Activated naive CD4-positive, alpha-beta T cell treated with anti-CD3 and anti-CD28 coated beads, Interleukin-2, amount 50 U/mL, for 72 hours (primary cell): ENCODE measurements at places on chromosomes 16 and 17. TPM values are rescaled to one million over a fixed set of nuclear protein-coding genes. Genes with fewer than 3 reads are reported as not detected.
A peak's percentile ranks its signal among the peaks of the same experiment; 100 is the strongest.

DNA sequence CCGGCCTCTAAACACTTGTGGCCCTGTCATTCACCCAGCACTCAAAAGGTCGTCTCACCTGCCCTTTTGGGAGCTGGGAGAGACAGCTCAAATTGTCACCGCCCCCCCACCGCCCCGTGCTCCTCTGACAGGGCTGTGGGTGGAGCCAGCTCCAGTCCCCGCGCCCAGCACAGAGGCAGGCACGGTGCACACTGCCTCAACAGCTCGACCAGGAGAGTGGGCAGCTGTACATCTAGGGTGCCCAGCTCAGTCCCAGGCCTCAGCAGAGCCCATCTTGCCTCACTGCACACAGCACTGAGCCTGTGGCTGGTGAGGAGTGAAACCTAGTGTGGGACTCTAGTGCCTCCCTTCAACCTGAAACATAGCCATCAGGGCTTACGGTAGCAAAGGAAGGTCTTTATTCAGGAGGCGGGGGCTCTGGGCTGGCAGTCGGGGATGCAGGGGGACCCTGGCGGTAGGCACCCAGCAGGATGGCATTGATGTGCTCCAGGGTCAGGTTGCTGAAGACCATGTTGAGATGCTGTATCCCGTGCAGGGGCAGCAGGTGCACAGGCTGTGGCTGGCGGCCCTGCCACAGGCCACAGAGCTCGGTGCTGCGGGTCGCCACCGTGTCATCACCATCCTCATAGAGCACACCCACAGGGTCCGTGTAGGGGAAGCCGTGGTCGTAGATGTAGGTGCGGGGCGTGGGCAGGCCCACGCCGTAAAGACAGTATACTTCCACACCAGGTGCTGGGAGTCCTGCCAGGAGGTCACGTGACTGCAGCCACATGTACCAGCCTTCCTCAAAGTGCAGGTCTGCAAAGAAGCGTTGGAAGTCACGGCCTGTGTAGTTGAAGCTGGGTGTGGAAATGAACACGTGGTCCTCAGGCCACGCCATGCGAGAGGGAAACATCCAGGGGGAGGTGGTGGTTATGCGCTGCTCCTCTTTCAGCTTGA, 3.1 kb upstream of the PSMB10 start:
- no peak for DNase-seq

GRCh38 chr16:27232061-27232900, 29.0 kb downstream of the KDM8 start:
- DNase-seq = peak; percentile 83

DNA sequence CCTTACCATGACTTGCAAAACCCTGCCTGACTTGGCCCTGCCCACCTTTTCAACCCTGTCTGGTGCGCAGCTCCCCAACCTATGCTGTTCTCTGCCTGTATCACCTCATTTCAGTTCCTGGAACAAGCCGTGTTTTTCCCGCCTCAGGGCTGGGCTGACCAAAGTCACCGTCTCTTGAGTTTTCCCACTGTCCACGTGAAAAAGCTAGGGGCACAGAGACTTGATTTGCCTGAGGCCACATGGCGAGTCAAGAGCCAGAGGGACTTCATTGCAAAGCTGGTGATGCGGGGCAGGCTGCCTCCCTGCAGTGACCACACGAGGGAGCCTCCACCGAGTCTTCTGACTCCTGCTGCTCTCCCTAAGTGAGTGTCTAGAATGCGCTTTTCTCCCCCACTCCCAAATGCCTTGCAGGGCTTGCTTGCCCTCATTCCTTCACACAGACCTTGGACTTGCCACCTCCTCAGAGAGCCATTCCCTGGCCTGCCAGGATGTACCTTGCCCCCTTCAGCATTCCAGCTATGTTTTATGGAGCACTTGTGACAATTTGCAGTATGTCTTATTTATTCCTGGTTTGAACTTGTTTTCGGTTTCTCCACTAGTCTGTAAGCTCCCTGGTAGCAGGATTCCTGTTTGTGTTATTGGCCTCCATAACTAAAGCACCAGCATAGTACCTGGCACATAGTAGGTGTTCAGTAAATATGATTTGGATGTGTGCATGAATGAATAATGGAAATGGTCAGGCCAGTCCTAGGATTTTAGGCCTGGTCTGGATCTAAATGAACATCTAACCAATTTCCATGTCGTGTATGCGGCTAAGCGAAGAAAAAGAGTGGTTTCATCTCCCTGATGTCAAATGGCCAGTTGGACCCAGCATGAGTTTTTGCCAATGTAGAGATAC, 252.3 kb downstream of the SNX29 start:
- no peak for DNase-seq

- no peak for DNase-seq
These were observed 91.2 kb upstream of the CREBBP start for GRCh38 chr16:3971706-3972105.

DNA sequence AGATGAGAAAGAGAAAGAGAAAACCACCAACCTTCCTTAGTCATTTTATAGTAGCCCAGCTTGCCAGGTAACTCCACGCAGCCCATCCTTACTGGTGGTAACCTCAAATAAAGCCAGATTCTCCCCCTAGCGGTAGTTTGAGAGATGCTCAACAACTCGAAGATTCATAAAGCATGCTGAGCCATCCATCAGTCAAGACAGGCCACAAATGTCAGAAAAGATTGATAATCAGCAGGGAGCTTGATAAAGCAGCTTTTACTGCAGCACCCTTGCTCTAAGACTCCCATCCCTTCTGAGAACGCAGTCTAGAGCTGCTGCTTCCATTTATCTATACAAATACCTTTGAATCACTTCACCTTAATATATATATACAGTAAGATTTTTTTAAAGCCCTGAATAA, 451.5 kb upstream of the HSBP1 start:
- peak; percentile 15 for DNase-seq

- DNase-seq = peak; percentile 56
These were observed 97.6 kb downstream of the MRM3 start for GRCh38 chr17:879546-880442.

Gene HID1
- total RNA-seq = 1.6 TPM

Gene HNF1B
- total RNA-seq = 1.4 TPM

Gene MYH1
- not detected for total RNA-seq

Gene PRDM7
- not detected for total RNA-seq
